Epithelial cell of prostate (primary cell): ENCODE measurements at places on chromosomes 2 and 18.

GRCh38 chr2:217924346-217924901, 78.4 kb downstream of the TNS1 start:
- no peak for DNase-seq

DNA sequence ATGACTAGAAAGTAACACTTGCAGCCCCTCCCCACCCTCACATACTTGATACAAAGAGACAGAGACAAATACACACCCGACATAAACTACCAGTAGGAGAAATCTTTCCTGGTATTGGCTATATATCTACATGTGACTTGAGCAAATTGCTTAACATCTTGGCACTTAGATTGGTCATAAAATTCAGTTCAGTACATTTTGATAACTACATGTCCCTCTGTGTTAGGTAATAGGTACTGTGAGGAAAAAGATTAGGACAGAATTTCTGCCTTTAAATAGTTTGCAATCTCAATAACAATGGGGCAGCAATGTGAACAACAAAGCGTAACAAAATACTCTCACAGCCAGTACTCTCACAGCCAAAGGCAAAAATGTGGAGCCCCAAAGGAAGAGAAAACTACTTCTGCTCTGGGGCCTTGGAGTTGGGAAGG, 670.0 kb upstream of the ACVR2A start:
- DNase-seq: no peak

GRCh38 chr18:28040211-28040610, 136.7 kb downstream of the CDH2 start:
- no peak for DNase-seq

GRCh38 chr2:20071397-20072383, 20.3 kb upstream of the LAPTM4A start:
- DNase-seq: peak; percentile 26

DNA sequence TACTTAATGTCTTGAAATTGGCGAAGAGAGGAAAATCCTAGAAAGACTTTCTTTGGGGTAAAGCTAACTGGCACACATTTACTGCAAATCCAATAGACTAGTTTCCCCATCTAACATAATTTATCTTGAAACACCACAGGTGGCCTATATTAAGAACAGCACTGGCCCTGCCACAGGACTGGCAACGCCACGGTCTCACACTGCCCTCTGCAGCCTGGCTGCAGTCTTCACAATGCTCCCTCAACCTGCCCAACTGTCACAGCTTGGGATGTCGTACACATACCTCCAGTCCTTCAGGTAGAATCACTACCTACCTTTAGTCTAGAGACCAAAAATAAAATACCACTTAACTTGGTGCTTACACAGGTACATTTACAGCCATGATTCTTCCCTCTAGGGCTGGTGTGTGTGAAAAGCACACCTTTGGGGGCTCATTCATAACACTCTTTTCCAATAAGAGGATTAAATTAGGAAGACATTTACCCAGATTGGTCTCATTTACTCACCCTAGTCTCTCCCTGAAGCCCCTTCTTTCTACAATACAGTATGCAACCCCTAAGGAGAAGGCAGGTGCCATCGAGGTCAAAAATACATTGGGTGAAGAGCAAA, 222.2 kb downstream of the C1D start:
- peak; percentile 5 for DNase-seq

DNA sequence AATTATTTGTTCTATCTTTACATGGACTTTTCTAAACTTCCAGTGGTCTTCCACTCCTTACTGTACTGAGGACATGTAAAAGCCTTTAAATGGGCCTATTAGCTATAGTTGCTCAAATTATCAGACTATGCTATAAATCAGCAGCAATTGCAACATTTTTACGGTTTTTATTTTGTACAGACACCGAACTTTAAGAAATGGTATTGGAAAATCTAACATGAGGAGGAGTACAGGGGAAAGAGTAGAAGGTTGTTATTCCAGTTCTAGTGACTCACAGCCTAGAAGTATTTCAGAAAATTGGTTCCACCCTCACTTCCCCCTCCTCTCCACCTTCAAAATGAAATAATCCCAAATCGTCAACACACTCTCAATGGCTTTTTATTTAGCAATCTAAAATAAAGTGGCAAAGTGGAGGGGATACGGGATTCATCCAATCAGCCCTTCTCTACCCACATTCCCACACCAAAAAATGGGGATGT, 1.1 kb downstream of the NCKAP1 start:
- DNase-seq: no peak

GRCh38 chr2:200466425-200467418, 43.1 kb downstream of the KCTD18 start:
- DNase-seq: no peak

- DNase-seq: no peak
Measured at GRCh38 chr2:150280231-150280630, 207.2 kb downstream of the RND3 start.

GRCh38 chr2:30403592-30404312, 43.3 kb upstream of the LCLAT1 start:
- no peak for DNase-seq

DNA sequence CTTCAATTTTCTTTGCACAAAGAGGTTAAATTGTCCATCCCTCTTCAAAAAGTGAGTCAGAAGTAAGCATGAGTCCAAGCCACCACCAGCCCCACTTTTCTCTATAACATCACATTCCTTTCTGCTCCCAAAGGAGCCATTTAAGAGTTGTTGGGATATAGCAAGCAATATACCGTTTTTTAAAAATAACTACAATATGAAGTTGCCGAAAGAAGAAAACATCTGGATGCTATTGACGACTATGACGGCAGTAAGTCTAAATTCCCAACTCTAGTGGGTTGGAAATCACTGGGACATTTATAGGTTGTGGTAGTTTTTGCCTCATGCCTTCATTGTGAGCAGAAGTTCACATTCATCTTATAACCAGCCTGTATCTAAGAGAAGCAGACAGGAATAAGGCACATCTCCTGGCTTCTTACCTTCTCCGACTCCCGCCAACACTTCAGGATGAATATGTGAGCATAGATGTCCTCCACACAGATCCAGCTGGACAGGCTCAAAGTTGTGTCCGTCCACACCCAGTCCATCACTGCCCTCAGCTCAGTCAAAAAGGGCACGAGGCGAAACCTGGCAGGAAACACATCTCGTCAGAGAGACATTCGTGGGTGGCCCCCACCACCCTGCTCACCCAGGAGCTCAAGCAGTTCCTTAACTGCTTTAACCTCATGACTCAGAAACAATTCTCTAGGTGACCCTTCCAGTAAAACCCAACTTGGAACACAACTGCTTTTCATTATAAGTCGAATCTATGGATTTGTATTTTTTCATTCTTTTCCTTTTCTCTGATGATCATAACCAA, 163.6 kb downstream of the NAPG start:
- DNase-seq: no peak

DNA sequence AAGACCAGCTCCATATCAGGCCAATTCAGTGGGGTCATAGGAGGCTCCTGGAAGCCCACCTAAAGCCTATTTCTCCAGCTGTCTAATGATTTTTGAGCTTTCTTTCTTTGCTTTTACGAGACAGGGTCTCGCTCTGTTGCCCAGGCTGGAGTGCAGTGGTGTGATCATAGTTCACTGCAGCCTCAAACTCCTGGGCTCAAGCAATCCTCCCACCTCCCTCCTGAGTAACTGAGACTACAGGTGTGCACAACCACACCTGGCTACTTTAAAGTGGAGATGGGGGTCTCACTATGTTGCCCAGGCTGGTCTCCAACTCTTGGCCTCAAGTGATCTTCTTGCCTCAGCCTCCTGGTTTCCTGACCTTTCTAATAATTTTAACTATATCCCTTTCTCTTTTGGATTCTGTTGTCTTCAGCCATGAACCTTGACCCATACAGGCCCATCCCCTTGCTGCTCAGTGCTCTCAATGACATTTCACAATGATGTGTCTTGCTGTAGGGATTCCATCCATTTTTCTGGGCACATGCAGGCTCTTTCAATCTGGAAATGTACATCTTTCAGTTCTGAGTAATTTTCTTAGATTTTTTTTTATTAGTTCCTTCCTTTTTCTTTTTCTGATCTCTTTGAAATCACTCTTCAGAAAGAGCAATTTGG, 29.7 kb downstream of the GNLY start:
- no peak for DNase-seq

GRCh38 chr18:63098018-63098981, 221.3 kb downstream of the BCL2 start:
- no peak for DNase-seq

DNA sequence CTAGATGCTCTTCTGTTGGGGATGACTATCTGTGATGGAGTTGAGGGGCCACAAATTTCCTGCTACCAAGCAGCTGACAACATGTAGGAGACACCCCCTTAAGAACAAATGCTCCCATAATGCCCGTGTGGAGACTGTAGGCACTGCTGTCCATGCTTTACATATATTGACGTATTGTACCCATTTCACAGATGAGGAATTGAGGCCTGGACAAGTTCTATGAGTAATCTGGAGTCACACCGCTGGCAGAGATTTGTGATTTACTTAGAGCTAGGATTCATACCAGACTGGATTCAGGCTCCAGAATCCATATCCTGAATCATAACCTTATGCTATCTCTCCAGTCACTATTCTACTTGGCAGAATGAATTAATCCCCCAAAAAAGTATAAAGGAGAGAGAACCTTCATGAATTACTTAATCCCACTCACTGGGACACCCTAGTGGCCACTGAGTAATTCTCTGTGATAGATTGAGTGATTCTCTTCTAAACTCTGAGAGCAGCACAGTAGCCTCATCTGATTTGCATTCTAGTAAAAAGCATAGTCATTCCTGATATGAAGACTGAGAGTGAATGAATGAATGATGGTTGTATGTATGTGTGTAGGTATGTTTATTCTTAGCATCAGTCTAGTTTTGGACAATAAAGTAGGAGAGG, 460.7 kb upstream of the MEIS1 start:
- DNase-seq: no peak

DNA sequence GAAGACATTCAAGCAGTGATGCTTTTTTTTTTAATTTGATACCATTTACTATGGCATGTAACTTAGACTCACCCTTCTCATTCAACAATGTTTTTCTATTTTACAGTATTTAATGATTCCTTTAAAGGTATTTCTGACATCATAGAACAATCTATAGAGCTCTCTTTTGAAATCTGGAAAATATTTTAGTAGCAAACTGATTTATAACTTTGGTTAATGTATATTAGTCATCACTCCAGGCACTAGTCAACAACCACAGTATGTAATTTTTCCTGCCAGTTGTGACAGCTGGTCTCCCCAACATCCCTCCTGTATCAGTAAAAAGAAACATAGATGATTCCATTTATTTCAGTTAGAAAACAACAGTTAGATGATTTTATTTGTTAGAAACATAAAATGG, 122.9 kb downstream of the LCLAT1 start:
- no peak for DNase-seq

- DNase-seq: no peak
Measured at GRCh38 chr2:159505196-159505595, 111.2 kb downstream of the BAZ2B start.

DNA sequence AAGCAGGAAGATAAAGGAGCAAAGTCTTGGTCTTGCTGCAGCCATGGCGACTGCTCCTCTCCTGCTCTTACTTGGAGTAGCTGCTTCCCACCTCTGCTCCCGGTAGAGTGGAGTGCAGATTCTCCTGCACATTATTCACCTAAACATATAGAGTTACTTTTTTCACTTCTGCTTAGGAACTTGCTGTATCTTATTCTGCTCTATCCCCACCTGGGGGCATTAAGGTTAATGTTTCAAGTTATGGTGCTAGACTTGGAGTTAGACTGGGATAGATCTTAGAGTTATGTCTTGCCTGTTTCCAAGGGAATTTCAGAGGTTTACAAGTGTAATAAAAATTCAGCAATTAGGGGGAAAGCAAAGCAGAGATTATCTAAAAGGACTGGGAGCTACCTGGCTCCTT, 144.2 kb downstream of the SETBP1 start:
- no peak for DNase-seq

GRCh38 chr2:38417745-38418689, 40.9 kb upstream of the ATL2 start:
- DNase-seq: no peak

- no peak for DNase-seq
Measured at GRCh38 chr2:86430368-86430767, 10.8 kb upstream of the KDM3A start.

GRCh38 chr2:158969715-158970240, 1.3 kb downstream of the TANC1 start:
- no peak for DNase-seq

- DNase-seq: no peak
Measured at GRCh38 chr18:4125224-4125623, 329.9 kb downstream of the DLGAP1 start.

DNA sequence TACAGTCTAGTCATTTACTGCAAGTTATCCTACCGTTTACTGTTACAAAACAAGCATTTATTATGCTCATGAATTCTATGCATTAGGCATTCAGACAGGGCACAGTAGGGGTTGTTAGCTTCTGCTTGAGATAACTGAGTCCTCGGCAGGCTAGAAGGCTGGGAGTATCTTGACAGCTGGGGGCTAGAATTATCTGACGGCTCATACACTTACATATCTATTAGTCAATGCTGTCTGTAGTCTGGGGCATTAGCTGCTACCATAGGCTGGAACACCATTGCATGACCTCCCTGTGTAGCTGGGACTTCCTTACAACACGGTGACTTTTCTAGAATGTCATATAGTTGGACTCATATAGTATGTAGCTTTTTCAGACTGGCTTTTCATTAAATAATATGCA, 61.9 kb upstream of the ALK start:
- DNase-seq: no peak

DNA sequence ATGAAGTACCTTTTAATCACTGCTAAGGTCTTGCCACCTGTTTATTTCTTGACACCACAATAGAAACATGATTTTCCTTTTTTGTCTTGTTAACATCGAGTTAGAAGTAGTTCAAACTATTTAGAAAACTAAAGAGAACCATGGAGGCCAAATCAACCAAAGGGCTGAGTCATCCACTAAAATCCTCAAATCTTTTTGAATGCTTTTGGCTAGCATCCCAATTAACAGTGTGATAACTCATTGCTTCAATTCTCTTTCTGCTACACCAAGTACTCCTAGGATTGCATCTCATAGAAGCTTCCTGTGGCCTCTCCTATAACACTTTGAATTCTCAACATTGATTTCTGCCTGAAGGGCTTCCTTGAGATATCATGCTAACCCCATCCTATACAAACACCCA, 159.9 kb upstream of the MMADHC start:
- no peak for DNase-seq

GRCh38 chr18:30679285-30679930, 363.1 kb downstream of the DSC3 start:
- DNase-seq: no peak

GRCh38 chr2:205311201-205311600, 371.1 kb upstream of the NRP2 start:
- DNase-seq: no peak

GRCh38 chr2:227846831-227847230, 24.6 kb upstream of the DAW1 start:
- no peak for DNase-seq

- no peak for DNase-seq
Measured at GRCh38 chr18:54303408-54303807, 34.1 kb downstream of the POLI start.
